ENCODE measurements at places on chromosomes 5 and 9. TPM values are rescaled to one million over a fixed set of nuclear protein-coding genes. Genes with fewer than 3 reads are reported as not detected.

GRCh38 chr9:136081826-136082495 is 13.1 kb downstream of the NACC2 start:
- DNase-seq = no peak
- H3K27ac ChIP-seq = no peak overlapping the region
- peaks cover 71% of the 10 kb centered on the region for H3K4me1 ChIP-seq

DNA sequence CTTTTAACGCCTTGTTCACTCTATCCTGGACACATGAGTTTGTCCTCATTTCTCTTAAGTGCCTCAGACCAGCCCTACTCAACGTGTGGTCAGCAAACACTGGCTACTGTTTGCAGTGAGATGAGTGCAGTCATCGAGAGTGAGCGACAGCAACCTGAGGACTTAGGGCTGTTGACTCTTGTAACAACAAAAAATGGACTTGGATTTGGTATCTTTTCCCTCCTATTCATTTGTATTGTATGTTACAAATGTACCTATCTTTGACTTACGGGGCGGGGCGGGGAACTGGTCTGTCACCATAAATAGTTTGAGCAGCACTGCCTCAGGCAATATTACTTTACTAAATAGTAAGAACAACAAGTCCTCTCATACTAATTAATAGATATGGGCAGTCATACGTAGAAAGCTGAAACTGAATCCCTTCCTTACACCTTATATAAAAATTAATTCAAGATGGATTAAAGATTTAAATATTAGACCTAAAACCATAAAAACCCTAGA is 84.1 kb downstream of the TLE1 start:
- H3K27ac ChIP-seq = peak overlapping the region; percentile 55
- H3K27me3 ChIP-seq = no peaks in the 10 kb centered on the region
- H3K4me3 ChIP-seq = no peak overlapping the region
- peaks cover 27% of the 10 kb centered on the region for H3K4me1 ChIP-seq

GRCh38 chr9:131045300-131046092 is 36.5 kb downstream of the LAMC3 start:
- DNase-seq = no peak
- no peaks in the 10 kb centered on the region for H3K4me1 ChIP-seq
- no peaks in the 10 kb centered on the region for H3K36me3 ChIP-seq
- no peak overlapping the region for H3K27ac ChIP-seq

DNA sequence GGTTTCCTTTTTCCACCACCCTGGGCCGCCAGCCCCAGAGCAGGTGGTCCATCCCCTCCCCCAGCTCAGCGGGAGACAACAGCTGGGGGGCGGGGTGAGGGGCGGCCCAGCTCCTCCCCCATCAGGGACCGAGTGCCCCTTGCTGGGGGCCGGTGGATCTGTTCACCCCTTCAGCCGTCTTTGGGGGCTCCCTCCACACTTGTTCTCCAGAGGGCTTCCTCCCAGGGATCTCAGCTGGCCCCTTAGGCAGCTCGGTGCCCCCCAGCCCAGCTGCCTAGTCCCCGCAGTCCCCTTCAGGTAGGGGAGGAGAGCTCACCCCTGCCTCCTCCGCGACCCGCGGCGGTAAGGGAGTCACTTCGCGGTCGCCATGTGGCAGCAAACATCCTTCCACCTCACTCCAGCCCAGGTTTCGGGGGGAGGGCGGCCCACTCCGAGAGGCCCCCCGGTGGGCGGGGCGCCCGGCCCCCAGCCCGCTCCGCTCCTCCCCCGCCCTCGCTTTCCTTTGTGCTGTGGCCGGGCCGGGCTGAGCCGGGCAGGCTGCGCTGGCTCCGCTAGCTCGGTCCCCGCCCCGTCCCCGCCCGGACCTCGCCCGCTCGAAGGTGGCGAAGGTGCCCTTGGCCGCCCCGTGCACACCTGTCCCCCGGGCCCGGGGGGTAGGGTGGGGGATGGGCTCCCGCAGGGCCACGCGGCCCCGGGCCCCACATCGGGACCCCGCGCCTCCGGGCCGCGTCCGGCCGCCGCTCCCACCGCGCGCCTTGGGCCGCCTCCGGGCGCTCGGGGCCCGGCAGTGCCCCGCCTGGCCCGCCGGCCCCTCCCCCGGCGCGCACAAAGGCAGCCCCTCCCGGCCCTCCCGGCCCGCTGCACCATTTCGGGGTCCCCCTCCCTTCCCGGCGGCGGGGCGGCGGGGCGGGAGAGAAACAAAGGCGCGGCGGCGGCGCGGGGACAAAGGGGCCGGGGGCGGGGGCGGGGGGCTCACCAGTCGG is 683 bp downstream of the DBN1 start:
- H3K27ac ChIP-seq = peak overlapping the region; percentile 78
- H3K36me3 ChIP-seq = no peaks in the 10 kb centered on the region
- no peak for DNase-seq
- no peaks in the 10 kb centered on the region for H3K27me3 ChIP-seq
- peak overlapping the region; percentile 87 for H3K4me3 ChIP-seq

GRCh38 chr5:131239686-131240085 is 24.2 kb upstream of the CDC42SE2 start:
- H3K36me3 ChIP-seq = no peaks in the 10 kb centered on the region
- H3K27ac ChIP-seq = no peak overlapping the region
- no peaks in the 10 kb centered on the region for H3K4me1 ChIP-seq
- no peak for DNase-seq
- no peak overlapping the region for H3K4me3 ChIP-seq
- H3K27me3 ChIP-seq = no peaks in the 10 kb centered on the region

DNA sequence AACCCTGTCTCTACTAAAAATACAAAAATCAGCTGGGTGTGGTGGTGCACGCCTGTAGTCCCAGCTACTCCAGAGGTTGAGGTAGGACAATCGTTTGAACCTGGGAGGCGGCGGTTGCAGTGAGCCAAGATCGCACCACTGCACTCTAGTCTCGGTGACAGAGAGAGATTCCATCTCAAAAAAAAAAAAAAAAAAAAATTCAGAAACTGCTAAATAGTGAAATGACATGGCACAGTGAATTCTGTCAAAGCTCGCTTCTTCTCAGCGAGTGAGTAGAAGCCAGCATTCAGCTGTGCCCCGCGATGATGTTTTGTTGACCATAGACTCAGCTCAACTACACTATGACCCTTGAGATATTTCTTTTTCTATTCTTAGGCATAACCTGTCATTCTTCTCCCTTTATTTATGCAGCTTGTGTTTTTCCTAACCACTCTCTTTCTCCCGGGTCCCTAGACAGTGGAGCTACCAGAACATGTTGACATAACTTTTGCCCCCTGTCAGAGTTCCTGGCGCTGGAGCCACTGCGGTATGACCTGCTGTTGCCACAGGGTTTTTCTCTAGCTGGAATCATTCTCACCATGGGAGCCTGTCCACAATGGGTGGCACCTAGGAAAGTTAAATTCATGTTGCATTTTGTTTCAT is 13.5 kb upstream of the IQGAP2 start:
- no peak overlapping the region for H3K27ac ChIP-seq
- no peak for DNase-seq
- no peak overlapping the region for H3K4me3 ChIP-seq
- no peaks in the 10 kb centered on the region for H3K27me3 ChIP-seq
- no peaks in the 10 kb centered on the region for H3K36me3 ChIP-seq

DNA sequence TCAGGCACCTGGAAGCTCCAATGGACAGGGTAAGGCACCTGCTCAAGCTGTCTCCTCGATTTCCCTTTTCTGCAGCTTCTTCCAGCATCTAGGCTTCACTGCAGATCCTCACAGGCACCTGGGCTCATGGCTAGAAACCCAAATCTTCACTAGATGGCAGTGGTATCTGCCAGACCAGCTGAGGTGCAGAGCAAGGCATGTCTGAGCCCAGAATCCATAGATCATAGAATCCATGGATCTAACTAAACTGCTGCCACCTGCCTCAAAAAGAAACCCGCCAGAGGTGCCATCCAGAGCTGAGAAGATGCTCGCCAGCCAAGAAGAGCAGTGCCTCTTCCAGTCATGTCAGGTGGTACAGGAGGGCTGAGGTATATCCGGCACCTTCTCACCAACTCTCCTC is 6.9 kb downstream of the SHC3 start:
- H3K27me3 ChIP-seq = no peaks in the 10 kb centered on the region
- DNase-seq = no peak
- no peaks in the 10 kb centered on the region for H3K4me1 ChIP-seq
- H3K36me3 ChIP-seq = no peaks in the 10 kb centered on the region
- H3K4me3 ChIP-seq = no peak overlapping the region
- no peak overlapping the region for H3K27ac ChIP-seq

- no peak overlapping the region for H3K27ac ChIP-seq
- no peak for DNase-seq
- no peaks in the 10 kb centered on the region for H3K27me3 ChIP-seq
- H3K4me1 ChIP-seq = peaks cover 13% of the 10 kb centered on the region
- no peak overlapping the region for H3K4me3 ChIP-seq
- no peaks in the 10 kb centered on the region for H3K36me3 ChIP-seq
Measured at GRCh38 chr5:172554562-172554961, 86.5 kb upstream of the NEURL1B start.

GRCh38 chr5:130624805-130625204 is 540.3 kb downstream of the HINT1 start:
- H3K4me1 ChIP-seq = no peaks in the 10 kb centered on the region
- H3K4me3 ChIP-seq = no peak overlapping the region
- H3K27me3 ChIP-seq = no peaks in the 10 kb centered on the region
- no peaks in the 10 kb centered on the region for H3K36me3 ChIP-seq

- no peaks in the 10 kb centered on the region for H3K36me3 ChIP-seq
- peaks cover 26% of the 10 kb centered on the region for H3K4me1 ChIP-seq
- no peak for DNase-seq
- H3K4me3 ChIP-seq = peak overlapping the region; percentile 60
- H3K27me3 ChIP-seq = peaks cover 45% of the 10 kb centered on the region
Measured at GRCh38 chr9:93958819-93959682, 3.9 kb upstream of the BARX1 start.

- H3K27me3 ChIP-seq = no peaks in the 10 kb centered on the region
- H3K4me1 ChIP-seq = no peaks in the 10 kb centered on the region
- no peak overlapping the region for H3K4me3 ChIP-seq
- H3K36me3 ChIP-seq = no peaks in the 10 kb centered on the region
- no peak for DNase-seq
- no peak overlapping the region for H3K27ac ChIP-seq
Measured at GRCh38 chr5:10797261-10797660, 36.2 kb upstream of the DAP start.

The UBLCP1 gene
- total RNA-seq = 15.6 TPM

The ADGRD2 gene
- total RNA-seq = not detected

The ARAP3 gene
- 15.0 TPM for total RNA-seq

The IL7R gene
- total RNA-seq = 20.5 TPM

The SLC46A2 gene
- total RNA-seq = 2.0 TPM

The MAP1B gene
- total RNA-seq = 1,045 TPM

The SMIM15 gene
- total RNA-seq = 23.9 TPM

All from thoracic aorta (tissue), 2 donors.